ENCODE measurements at places on chromosomes 4 and X.
A peak's percentile ranks its signal among the peaks of the same experiment; 100 is the strongest.

DNA sequence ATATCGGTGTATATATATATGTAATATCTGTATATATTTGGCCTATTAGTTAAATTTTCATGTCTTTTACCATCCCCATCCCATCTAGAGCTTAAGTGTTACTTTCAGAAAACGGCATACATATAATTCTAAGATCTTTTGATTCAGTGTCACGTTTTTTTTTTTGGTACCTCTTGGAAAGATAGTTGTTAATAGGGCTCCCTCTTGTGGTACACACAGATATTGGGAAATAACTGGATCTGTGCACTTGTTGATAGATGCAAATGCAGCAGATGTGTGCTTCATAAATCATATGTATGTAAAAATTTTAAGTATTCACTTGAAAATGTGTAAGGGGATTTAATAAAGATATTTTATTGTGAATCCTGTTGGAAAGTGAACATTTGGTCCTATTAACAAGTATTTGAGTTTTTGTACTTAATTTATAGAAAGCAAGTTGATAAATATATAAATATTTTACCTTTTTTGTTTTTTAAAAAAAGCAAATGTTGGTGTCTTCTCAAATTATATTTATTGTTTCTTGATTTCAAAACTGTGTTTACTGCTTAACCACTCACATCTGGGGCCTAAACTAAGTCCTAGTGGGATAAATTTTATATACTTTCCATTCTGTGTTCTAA, 74.7 kb downstream of the PAQR3 start:
- peak; percentile 64 for DNase-seq

- DNase-seq: peak; percentile 2
Observed at GRCh38 chrX:40683245-40683644, 35.9 kb upstream of the CXorf38 start.

- DNase-seq: no peak
Observed at GRCh38 chr4:61771056-61771455, 570.9 kb downstream of the ADGRL3 start.

GRCh38 chr4:141576585-141577110, 59.7 kb upstream of the IL15 start:
- DNase-seq: no peak

DNA sequence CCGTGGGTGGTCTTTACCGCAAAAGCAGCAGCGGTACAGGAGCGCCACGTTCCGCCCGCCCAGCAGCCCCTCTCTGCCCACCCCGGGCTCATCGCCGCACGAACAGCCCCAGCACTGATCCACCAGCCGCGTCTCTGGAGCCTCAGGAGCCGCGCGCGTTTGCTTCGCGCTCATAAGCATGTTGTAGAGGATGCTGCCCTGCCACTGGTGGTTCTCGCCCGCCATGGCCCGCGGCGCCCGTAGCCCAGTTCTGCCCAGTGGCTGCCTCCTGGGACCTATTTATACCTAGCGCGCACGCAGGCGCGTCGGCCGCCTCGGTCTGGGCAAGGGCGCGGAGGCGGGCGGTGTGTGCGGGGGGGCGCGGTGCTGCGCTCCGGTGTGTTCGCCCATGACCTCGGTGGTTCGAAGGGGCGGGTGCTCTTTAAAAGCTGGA, at the start of gene NR0B1:
NR0B1 (minus strand) TSS at position 252 of the 433 bp plus-strand sequence; CDS start at position 225, 27 bp downstream.
- DNase-seq: no peak

DNA sequence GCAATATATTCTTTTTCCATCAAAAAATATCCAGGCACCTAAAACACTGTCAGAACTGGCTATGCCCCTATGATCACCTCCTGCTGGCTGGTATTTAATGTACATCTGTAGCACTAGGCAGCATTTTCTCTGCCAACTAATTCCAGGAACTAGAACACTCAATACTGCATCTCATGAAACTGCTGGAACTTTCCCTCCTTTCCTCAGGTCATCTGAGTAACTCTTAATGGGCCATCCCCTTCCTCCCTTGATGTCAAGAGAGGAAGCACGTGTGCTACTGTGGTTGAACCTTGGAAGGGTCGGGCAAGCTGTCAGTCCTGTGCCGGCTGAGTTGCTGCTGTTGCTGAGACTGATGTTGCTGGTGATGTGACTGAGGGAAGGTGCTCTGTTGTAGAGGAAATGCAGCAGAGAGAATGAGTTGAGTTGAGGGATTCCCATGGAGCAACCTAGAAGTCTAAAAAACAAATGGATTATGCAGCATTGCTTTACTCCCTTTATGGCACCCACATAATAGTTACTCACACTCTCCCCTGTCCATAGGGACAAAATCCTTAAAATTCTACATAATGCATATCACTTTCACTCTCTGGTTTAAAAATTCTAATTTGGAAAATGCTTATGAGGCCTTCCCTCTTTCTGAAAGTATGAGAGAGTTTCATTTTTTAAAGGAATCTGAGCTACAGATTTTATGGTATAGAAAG, 39.5 kb downstream of the TMEM165 start:
- DNase-seq: peak; percentile 15

- peak; percentile 47 for DNase-seq
Observed at GRCh38 chr4:26081795-26082498, 167.9 kb downstream of the SMIM20 start.

DNA sequence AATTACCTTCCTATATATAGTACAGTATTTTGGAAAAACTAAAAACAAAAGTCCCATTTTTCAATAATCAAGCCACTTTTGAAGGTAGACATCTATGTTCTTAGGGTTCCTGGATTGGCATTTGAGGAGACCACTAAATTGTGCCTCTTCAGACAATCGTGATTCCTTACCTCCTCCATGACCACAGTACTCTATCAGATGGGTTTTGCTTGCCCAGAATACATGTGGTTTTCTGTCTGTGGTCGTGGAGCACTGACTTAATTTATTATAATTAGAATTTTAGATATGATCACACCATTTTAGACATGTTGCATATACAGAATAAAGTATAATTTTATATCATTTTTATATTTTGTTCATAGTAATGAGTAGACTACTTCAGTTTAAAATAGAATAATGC, 67.9 kb downstream of the NDST3 start:
- DNase-seq: no peak

GRCh38 chr4:165016971-165017370, 14.8 kb upstream of the TRIM60 start:
- DNase-seq: no peak

- no peak for DNase-seq
Observed at GRCh38 chrX:120372667-120373370, 10.9 kb downstream of the ATP1B4 start.

DNA sequence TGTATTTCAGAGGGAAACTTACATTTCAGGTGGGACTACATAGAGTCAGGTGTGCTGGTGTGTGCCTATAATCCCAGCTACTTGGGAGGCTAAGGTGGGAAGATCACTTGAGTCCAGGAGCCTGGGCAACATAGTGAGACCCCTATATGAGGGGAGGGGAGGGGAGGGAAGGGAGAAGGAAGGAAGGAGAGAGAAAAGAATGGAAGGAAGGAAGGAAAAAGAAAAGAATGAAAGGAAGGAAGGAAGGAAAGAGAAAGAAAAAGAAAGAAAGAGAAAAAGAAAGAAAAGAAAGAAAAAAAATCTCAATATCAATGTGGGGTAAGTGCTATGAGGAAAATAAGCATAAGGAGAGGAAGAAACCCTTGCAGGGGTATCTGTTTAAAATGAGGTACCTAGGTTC, 43.6 kb upstream of the RAB33B start:
- DNase-seq: no peak

DNA sequence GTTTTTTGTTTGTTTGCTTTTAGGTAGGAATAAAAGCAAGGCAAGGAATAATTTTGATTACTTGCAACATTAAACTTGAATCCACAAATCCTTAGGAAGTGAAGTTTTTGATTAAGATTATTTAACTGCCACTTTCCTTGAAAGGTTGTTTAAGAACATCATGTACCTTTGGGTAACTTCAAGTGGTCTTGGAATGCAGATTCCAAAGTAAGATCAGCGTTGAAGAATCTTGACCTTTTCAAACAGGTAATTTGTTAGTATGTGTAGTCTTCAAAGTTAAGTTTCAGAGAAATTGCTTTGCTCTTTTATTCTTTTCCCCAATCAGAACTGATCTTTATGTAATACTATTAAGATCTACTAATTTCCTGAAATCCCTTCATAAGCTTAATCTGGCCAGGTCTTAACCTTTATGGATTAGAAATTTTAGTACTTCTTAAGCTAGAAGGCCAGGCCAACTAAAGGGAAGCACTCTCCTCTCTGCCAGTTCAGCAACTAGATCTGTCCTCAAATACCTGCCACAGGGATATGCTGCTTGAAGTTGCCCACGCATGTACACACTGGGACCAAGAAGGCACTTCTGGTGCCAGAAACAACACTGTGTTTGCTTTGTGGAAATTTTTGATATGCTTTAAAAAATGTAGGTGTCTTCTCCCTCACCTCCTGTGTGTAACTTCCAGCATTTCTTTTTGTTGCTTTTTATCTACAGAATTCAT, 7.4 kb downstream of the NPNT start:
- no peak for DNase-seq

- peak; percentile 64 for DNase-seq
Observed at GRCh38 chrX:103063191-103063845, 653 bp downstream of the BEX1 start.

GRCh38 chr4:111957997-111958396, 187.3 kb upstream of the FAM241A start:
- no peak for DNase-seq

DNA sequence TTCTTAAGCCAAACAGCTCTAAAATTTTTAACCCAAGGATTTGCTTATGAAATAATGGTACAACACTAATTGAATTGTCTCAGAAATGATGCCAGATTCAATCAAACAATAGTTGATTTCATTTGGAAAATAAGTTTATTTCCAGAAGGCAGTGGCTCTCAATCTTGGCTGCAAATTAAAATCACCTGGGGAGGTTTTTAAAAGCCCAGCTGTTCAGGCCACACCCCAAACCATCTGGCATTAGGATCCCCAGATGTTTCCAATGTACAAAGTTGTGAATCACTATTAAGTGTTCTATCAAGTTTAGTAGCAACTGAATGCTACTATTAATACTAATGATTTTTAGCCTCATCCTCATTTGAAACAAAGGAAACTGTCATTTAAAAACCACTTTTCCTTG, 22.2 kb downstream of the TMEM184C start:
- DNase-seq: no peak

GRCh38 chr4:89754531-89754930, 82.4 kb downstream of the SNCA start:
- DNase-seq: peak; percentile 26

DNA sequence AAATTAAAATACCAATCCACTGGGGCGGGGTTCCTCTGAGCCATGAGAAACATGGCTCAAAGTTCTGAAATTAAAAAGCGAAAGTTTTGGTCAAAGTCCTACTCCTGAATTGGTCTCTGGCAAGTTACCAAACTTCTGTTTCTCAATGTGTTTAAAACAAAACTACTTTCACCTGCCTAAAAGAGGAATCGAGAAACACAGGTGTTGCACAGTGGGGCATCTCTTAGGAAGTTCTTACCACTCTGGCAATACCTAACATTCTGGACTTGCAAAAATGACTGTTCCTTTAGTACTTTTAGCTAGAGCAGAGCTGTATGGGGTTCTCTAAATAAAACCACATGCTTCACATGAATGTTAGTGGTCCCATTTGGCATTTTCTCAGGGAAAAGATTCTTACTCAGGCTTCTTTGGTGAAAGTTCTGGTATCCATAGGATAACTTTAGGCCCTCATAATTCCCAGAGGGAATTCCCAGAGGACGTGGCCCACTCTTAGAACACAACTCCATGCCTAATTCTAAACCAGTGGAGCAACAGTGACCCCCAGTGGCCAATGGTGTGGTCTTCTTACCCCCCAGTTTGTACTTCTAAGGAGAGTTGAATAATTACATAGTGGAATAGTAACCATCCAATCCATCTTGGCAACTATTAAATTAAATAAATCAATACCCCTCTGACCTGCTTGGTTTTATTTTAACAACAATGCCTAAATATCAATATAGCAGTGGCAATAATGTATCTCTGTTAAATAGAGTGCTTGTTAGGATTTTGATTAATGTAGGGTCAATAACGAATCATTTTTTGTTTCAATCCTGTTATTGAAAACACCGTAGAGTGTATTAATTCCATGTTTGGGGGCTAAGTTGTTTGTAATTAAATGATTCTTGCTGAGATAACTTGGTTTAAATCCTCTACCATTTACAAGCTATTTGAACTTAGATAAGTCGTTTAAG, 21.9 kb downstream of the BMP3 start:
- peak; percentile 46 for DNase-seq

GRCh38 chr4:39976141-39976944, 1.4 kb downstream of the PDS5A start:
- peak; percentile 83 for DNase-seq

DNA sequence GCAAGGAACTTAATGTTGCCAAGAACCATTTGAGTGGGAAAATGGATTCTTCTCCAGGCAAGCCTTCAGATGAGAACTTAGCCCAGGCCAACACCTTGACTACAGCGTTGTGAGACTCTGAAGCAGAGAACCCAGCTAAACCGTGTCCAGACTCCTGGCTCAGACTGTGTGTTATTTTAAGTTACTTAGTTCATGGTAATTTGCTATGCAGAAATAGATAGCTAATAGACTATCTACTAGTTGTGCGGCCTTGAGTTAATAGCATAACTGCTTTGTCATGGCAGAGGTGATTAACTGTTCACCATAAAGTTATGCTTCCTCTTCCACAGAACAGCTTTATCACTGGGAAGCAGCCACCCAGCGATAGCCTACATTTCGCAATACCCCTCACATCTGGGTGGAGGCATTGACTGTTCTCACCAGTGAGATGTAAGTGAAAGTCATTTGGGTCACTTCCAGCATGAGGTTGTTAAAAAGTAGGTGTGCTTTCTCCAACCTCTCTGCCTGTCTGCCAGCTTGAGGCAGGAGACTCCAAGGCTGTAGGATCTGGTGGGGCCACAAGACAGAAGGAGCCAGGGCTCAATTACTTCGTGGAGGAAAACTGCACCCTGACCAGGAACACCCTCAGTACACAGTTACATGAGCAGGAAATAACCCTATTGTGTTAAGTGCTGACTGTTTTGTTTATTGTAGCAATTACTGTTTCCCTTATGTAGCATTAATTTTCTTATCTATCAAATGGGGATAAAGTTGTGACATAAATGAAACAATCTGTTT, 94.2 kb downstream of the GPAT3 start:
- peak; percentile 36 for DNase-seq

DNA sequence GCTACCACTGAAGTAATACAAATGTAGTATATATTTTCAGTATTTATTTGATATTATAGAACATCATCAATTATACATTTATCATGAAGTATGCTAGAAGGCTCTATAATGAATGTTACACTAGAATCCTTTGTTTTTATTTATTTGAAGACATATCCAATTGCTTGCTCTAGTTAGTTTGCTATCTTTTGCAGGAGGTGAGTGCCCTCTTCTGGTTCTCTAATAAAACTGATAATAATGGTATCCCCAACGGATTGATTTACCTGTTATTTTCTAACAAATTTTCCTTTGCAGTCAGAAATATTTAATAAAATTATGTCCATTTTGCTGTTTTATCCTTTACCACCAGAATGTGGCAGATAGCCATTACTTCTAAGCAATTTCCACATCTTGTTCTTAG, 274.3 kb upstream of the TACR3 start:
- peak; percentile 2 for DNase-seq

GRCh38 chr4:84944947-84945346, 21.5 kb downstream of the WDFY3 start:
- peak; percentile 49 for DNase-seq

DNA sequence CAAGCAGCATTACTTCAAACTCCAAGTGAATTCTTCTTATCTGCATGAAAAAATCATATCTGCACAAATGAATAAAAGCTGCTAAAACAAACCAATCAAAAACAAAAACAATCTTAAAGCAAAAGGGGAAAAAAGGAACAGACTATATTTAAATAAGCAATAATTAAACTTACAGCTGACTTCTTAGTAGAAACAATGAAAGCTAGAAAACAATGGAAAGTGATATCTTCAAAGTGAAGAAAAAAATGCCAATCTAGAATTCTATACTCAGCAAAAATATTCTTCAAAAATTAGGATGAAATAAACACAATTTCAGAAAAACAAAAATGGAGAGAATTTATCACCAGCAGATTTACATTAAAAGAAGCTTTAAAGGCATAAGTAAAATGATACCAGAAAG, 20.0 kb downstream of the STBD1 start:
- DNase-seq: no peak

Data from M059J (cell line).